ENCODE measurements at places on chromosomes 16 and 17. TPM values are rescaled to one million over a fixed set of nuclear protein-coding genes. Genes with fewer than 3 reads are reported as not detected.

Gene EFCAB13
- 6.8 TPM for total RNA-seq

Gene PRR14
- 58.5 TPM for total RNA-seq

Gene MLLT6
- total RNA-seq: 105 TPM

DNA sequence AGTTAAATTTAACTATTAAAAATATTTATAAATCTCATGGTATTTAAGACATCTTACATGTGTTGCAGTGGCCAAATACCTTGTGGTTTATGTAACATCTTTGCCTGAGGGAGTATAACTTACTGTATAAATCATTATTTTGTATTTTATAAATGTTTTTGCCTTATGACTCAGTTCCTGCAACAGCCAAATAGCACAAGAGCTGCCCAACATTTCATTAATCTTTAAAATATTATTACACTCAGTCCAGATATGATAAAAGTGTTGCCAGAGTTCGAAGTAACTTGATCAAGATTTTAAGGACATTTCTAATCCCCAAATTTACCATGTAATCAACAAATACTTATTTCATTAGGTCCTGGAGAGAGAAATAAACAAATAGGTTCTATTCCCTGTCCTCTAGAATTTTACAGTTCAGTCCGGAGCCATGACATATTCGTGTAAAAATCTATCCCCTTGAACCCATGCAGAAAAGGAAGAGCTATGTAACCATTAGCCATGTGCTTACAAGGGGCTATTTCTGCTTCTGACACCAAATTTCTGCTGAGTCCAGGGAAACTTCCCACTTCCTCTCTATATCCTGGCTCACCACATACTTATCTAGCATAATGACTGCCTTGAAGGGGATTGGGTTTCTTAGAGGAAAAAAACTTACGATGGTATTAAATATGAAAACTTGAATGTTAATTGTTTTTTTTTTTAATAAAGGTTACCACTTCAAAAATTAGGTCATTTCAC, 44.0 kb downstream of the IRX6 start:
- no peak for DNase-seq

DNA sequence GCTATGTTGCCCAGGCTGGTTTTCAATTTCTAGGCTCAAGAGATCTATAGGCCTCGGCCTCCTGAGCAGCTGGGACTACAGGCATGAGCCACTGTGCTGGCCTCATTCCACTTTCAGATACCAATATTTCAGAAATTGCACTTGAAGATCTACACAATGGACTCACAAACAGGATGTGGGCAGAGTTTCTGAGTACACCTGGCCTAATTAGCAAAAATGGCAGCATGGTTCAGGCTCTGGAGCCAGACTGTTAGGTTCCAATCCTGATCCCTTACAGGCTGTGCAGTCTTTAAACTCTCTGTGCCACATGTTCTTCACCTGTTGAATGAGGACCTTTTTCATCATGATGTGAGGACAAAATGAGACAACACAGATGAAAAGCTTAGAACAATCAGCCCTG, 32.2 kb downstream of the RNF157 start:
- peak; percentile 66 for DNase-seq

DNA sequence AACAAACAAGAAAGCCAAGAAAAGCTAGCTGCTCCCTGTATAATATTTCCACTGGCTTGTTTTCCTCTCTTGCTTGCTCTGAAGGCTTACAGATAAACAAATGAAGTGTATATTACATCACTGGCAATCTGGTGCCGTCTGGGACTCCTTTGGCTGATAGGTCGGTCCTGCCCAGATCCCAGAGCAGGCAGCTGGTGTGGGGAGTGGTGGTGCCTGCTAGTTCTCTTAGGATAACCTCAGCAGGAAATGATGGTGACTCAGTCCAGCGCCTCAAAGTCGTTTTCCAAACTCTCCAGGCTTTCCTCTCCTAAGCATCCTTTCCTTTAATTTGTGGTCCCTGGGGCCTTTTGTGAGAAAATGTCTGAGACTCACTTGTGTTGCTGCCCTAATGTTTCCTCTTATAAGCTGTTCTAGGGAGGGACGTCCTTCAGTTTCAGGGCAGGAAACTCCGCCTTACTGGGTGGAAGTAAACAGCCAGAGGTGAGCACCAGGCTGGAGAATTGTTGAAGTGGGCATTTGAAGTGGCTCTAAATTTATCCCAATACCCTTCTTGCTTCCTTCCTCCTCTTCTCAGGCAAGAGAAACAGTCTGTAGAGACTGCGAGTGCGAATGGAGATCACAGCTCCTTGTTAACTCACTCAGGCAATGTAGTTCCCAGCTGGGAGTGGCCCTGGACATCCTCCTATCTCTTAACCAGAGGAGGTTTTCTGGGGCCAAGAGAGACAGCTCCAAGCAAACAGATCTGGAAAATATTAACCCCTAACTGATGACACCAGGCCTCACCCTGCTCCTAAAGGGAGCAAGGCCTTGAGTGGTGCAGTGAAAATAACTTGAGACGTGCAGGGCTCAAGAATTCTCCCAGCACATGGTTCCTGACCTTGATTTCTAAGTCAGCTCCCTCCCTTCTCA, 34.9 kb downstream of the CD300LF start:
- DNase-seq: no peak

- DNase-seq: no peak
Measured at GRCh38 chr17:63950940-63951907, 19.1 kb upstream of the CD79B start.

DNA sequence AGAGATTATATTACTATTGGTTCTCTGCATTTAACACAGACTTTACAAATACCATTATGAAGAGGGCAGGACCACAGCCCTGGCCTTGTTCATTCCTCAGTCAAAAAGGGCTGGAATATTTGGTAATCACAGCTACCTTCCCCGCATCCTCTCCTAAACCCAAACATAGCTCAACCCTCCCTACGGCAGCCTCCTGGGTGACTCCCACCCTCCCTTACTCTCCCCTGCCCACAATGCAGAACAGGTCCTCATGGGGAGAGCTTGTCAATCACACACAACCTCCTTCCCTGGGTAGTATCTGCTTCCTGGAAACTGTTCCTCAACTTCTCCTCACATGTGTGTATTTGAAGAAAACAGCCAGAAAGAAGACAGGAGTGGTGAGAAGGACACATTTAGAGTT, 224.2 kb downstream of the C16orf78 start:
- DNase-seq: no peak

DNA sequence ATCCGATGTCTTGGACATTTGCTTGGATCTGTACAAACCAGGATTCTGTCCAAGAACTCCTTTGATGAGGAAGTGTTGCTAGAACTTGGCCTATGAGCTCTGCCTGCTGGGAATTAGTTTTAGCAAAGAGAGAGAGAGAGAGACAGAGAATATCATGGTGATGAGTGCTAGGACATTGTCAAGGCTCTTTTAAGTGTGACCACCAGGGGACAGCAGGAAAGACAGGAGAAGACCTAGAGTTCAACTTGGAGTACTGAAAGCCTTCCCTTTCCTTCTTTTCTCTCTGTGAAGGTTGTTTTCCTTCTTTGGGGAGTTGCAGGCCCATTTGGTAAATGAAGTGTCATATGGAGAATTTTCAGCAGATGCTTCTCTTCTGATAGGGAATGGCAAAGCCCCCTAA, 389.2 kb upstream of the HSBP1 start:
- no peak for DNase-seq

DNA sequence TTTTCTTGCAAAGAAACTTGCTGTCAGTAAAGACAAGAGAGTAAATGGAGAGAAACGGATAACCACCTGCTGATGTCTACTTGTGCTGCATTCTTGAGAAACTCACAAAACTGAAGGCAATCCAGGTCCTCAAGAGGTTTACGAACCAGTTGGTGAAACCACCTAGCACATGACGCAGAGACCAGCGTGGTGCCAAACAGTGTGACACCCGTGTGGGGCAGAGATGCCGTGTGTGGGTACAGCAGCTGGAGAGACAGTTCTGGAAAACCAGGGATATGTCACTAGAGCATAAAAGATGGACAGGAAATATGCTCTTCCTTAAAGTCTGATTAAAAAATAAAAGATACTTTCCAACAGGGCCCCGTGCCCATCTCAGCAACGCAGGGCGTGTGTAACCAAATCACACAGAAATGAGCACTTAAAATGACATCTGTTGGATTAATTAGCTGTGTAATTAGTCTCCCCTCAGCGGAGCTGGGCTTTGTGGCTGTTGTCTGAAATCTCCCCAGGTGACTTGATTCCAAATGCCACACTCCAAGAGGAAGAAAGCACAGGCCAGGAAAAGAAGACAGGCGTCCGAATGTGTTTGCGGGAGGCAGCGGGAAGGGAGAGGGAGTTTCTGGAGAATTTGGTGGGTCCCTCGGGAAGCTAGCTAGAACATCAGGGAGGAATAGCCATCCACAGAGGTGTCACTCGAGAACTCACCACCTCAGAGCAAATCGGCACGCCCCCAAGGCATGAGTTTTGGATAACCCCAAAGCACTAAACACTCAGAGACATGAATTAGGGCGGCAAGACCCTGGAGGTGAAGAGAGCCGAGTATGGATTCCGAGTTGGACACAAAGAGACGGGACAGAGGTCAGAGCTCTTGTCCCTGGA, 109.8 kb downstream of the ZFHX3 start:
- no peak for DNase-seq

DNA sequence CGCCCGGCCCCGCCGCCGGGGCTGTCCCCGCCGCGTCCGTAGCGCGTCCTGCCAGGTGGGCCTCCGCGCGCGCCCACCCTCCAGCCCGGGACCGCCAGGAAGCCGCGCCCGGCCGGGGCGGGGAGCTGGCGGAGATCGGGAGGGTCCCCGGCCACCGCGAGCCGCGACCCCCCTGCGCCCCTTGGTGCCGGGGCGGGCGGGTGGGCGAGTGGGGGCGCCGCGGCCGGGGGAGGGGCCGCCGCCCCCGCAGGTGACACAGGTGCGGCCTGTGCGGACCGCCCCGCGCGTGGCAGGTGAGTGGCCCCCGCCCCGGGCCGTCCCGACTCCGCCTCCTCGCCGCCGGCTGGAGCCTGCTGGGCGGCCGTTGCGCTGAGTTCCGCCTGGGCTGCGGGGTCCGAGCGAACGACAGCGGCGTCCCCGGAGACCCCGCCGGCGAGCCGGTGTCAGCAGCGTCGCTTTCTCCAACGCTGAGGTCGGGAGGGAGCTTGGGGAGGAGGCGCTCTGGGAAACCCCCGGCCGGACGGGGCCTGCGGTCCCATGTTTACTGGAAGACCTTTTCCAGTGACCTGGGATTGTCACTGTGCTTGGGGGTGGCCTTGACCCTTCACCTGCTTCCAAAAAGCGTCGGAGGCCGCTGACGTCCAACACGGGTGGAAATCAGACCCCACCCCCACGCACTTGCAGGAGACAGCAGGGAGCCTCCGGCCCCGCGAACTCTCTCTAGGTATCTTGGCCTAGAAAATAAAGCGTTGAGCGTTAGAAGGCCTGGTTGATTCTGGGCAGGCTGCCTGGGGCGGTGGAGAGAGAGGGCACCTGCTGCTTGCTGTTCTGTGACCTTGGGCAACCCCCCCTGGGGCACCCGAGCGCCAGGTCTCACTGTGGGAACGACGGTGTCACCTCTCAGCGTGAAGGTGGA, 542 bp downstream of the KLHL36 start:
- no peak for DNase-seq

- DNase-seq: no peak
Measured at GRCh38 chr16:57411362-57411976, 6.9 kb downstream of the CCL17 start.

DNA sequence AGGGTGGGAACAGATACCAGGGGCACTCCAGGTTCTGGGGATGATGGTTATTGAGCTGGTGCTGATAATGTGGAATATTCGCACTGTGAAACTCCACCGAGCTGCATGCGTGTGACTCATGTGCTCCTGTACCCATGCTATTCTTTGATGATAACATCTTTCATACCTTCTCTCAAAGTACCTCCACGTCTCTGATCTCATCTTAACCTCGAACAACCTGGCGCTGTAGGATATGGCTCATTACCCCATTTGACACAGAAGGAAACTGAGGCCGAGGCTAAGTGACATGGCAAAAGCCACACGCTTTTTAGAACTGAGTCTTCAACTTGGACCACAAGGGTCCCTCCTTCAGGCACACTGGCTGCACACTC, 30.2 kb upstream of the MRPS23 start:
- no peak for DNase-seq

DNA sequence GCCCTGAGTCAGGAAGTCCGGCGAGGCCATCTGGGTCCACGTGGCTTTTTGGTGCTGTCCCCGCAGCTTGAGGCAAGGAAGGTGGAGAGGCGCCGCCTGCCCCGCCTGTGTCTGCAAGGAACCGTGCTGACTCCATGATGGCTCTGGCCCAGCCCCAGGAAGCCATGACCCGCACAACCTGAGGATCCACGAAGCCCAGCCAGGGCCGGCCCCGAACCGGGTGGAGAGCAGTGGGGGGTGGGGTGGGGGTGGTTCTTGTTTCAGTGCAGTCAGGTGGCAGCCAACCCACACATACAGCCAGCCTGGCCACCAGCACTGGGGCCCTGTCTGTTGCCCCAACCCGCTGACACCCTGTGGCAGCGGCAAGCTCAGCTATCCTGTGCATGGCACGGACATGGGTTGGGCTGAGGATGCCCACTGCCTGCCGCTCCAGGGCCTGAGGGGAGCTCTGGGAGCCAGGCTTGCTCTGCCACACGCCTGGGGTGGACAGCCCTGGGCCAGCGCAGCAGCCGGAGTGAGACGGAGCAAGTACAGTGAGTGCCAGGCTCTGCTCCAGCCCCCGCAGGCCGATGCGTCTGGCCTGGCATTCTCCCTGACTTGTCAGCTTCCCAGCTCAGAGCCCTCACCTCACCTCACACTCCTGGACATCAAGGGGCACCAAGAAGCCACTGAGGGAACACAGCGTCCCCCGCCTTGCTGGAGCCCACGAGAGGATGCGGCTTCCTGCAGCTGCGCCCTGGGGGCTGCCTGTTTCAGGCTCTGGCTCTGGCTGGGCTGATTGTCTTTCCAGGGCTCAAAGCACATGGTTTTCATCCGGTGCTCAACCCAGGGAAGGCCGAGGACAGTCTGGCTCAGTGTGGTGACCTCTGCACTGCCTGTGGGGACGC, 68.8 kb downstream of the LMF1 start:
- no peak for DNase-seq

DNA sequence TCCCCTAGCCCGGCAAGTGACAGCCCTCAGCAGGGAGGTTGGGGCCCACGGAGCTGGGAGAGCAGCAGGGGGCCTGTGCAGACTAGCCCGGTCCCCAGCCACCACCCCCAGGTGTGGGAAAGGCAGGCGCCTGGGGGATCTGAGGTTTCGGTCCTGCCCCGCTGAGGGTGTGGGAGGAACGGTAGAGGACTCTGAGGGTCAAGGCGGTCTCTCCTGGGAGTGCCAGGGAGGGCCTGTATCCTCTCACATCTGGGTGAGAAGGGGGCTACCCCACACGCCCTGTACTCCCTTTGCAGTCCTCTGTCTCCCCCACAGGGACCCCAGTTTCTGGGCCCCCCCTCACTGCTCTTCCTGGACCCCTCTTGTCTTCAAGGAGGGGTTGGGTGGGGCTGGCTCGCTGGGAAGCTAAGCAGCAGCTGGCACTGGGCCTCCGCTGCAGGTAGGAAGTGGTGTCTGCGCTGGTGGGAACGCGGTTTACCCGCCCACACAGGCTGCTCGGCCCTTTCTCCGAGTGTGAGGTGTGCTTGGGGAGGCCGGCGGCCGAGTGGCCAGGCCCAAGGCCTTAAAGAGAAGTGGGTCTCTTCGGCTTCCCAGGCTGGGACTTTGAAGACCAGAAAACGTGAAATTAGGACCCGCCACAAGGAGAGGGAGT, 15.4 kb downstream of the CD7 start:
- DNase-seq: peak; percentile 64

- DNase-seq: no peak
Measured at GRCh38 chr17:6303664-6304063, 131.3 kb downstream of the AIPL1 start.

Data from GM12878 (cell line).